CD4-positive, alpha-beta T cell treated with Interleukin-15 for 4 hours (primary cell): ENCODE measurements at places on chromosomes 11 and 22.
A peak's percentile ranks its signal among the peaks of the same experiment; 100 is the strongest.

DNA sequence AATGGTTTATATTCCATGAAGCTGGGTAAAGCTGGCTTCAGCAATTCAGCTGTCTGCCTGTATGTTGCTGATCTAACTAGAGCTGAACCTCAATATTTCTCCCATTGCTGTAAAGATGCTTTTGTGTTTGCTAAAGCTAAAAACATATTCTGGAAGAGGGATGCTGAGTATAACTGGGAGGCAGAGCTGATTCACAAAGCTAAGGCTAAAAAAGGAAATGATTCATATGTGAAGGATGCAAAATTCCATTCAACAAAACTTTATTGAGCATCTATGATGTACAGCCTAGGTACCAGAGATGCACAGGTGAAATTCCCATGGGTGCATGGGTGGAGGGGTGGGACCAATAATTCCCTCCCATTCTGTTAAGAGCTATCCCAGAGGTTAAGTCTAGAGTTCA is 193.9 kb downstream of the KIF18A start:
- no peak for DNase-seq

DNA sequence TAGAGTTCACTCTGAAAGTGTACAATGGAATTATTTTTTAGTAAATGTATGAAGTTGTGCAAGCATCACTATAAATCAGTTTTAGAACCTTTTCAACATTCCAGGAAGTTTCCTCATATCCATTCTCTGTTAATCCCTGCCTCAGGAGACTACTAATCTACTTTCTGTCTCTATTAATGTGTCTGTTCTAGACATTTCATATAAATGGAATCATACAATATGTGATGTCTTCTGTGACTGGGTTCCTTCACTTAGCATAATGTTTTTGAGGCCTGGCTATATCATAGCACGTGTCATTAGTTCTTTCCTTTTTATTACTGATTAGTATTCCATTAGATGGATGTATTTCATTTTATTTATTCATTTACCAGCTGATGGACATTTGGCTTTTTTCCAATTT is 17.1 kb downstream of the SYT9 start:
- DNase-seq, result no peak

DNA sequence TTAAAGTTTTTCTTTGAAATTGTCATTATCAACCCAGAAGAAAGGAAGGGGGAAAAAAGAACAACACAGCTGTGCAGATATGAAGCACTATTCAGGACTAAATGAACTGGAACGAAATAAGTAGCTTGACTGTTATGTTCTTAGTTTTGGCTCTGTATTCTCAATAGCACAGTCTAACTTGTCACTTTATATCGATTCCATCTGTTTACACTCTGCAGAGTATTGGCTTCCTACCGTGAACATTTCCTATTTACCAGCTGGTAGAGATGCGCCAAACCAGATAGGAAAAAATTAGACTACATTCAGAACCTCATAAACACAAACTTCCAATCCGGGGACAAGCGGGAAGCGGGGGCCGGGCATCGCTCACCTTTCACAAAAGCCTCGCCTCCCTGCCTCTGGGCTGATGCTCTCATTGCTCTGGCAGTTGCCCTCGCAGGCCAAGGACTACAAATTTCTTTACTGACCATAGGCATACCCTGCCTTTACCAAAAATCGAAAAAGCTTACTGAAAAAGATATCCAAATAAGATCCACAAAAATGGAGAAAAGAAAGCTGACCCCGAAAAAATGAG is 66.2 kb downstream of the EFCAB6 start:
- DNase-seq, result no peak

DNA sequence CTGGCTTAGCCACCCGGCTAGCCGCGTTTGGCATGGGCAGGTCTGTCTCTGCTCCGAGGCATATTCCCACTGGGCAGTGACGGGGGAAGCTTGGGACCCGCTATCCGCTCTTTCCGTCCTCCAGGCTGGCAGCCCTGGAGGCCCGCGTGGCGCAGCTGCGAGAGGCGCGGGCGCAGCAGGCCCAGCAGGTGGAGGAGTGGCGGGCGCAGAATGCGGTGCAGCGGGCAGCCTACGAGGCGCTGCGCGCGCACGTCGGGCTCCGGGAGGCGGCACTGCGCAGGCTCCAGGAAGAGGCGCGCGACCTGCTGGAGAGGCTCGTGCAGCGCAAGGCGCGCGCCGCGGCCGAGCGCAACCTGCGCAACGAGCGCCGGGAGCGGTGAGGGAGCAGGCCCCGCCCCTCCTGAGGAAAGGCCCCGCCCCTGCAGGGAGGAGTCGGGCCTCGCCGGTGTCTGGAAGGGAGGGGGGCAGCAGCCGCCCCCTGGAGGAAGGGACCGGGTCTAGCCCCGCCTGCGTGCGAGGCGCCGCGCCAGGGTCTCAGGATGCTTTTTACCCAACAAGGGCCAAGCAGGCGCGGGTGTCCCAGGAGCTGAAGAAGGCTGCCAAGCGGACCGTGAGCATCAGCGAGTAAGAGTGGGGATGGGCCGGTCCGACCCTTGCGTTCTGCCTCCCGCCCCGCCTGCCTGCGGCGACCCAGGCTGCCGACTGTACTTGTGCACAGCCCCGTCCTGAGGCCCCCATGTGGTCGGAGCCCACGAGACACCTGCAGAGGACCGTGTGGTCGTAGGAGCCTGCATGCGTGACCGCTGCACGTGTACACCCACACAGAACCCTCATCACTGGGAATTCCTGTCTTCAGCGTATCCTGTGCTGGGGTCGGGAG is 7.9 kb downstream of the ATG16L2 start:
- DNase-seq, result peak; percentile 94

GRCh38 chr11:100515087-100515486 is 172.0 kb upstream of the ARHGAP42 start:
- no peak for DNase-seq

DNA sequence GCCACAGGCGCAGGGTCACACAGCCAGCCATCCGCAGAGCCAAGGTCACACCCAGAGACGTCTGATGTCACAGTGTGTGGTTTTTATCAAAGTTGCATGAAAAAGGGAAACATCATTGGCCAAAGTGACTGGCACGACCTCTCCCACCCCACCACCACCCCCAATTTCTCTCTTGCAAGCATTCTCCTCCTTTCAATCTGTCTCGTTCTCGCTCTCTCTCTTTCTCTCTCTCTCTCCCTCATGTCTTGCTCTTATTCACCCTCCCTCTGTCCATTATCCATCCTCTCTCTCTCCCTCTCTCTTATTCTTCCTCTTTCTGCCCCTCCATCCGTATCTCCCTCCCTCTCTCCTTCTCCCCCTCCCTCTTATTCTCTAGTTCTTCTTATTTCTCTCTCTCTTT is 40.6 kb downstream of the MN1 start:
- no peak for DNase-seq

GRCh38 chr11:76609736-76610370 is 60.7 kb downstream of the LRRC32 start:
- DNase-seq, result no peak
